ENCODE measurements at places on chromosomes 11 and 22.

DNA sequence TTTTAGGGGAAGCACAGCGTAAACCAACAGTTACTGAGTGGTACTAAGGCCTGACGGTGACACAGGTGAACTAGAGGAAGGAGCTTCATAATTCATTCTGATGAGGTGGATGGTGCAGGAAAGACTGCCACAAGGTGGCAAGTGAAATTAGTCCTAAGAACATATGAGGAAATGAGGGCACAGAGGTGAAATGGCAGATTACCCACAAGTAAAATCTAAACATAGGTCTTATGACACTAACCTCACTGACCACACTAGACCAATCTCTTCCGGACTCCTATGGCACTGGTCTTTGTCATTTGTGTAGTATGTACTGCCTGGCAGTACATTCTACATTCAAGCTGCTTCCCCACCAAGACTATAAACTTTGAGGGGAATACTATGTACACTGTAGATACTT is 20.2 kb downstream of the GAB2 start:
- peaks cover 50% of the 10 kb centered on the region for H3K36me3 ChIP-seq
- peak; percentile 35 for DNase-seq
- peaks cover 72% of the 10 kb centered on the region for H3K4me1 ChIP-seq
- H3K27ac ChIP-seq = peak overlapping the region; percentile 76
- H3K27me3 ChIP-seq = no peaks in the 10 kb centered on the region
- peak overlapping the region; percentile 18 for H3K4me3 ChIP-seq

GRCh38 chr11:57779276-57779675 is 17.7 kb downstream of the CTNND1 start:
- no peak overlapping the region for H3K4me3 ChIP-seq
- H3K4me1 ChIP-seq = peaks cover 21% of the 10 kb centered on the region
- H3K27ac ChIP-seq = no peak overlapping the region
- peaks cover 2% of the 10 kb centered on the region for H3K27me3 ChIP-seq
- no peak for DNase-seq

- no peak overlapping the region for H3K27ac ChIP-seq
- H3K36me3 ChIP-seq = peaks cover 2% of the 10 kb centered on the region
- DNase-seq = no peak
- H3K27me3 ChIP-seq = peaks cover 26% of the 10 kb centered on the region
- no peak overlapping the region for H3K4me3 ChIP-seq
- H3K4me1 ChIP-seq = peaks cover 37% of the 10 kb centered on the region
Measured at GRCh38 chr11:35109827-35110226, 29.1 kb upstream of the CD44 start.

- no peak overlapping the region for H3K27ac ChIP-seq
- no peaks in the 10 kb centered on the region for H3K4me1 ChIP-seq
- H3K27me3 ChIP-seq = no peaks in the 10 kb centered on the region
- H3K36me3 ChIP-seq = no peaks in the 10 kb centered on the region
- DNase-seq = no peak
Measured at GRCh38 chr11:48180627-48181026, 36.0 kb upstream of the OR4B1 start.

DNA sequence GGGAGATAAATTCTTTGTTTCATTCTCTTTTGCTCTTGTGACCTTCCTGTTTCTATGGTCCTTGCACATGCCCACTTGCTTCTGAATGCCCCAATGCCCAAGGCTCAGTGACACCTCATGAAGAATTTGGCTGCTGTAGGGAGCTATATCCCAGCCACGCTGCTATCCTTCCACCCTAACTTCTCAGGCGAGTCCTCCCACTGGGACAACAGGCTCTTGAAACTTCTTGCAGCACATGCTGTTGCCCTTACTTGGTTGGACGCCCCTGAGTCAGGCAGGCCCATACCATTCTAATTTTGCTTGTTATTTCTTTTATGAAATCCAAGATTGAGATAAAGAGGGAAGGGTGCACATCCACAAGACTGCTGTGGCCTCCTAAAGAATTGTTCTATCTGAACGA is 57.6 kb upstream of the BLID start:
- H3K36me3 ChIP-seq = no peaks in the 10 kb centered on the region
- no peaks in the 10 kb centered on the region for H3K27me3 ChIP-seq
- H3K4me3 ChIP-seq = no peak overlapping the region

- no peak overlapping the region for H3K4me3 ChIP-seq
- H3K36me3 ChIP-seq = no peaks in the 10 kb centered on the region
- peaks cover 3% of the 10 kb centered on the region for H3K4me1 ChIP-seq
- no peak for DNase-seq
- peaks cover 28% of the 10 kb centered on the region for H3K27me3 ChIP-seq
Measured at GRCh38 chr11:114308689-114309089, 12.5 kb downstream of the NNMT start.

- no peaks in the 10 kb centered on the region for H3K27me3 ChIP-seq
- no peaks in the 10 kb centered on the region for H3K36me3 ChIP-seq
- H3K4me3 ChIP-seq = no peak overlapping the region
- no peak overlapping the region for H3K27ac ChIP-seq
- H3K4me1 ChIP-seq = no peaks in the 10 kb centered on the region
- no peak for DNase-seq
Measured at GRCh38 chr11:97739932-97740800, 1280.6 kb upstream of the CNTN5 start.

GRCh38 chr22:35947794-35948425 is 80.7 kb downstream of the RBFOX2 start:
- H3K36me3 ChIP-seq = no peaks in the 10 kb centered on the region
- no peaks in the 10 kb centered on the region for H3K27me3 ChIP-seq
- H3K27ac ChIP-seq = no peak overlapping the region
- no peak for DNase-seq

GRCh38 chr11:12006552-12007229 is 1.7 kb downstream of the DKK3 start:
- H3K4me1 ChIP-seq = no peaks in the 10 kb centered on the region
- H3K36me3 ChIP-seq = no peaks in the 10 kb centered on the region
- DNase-seq = no peak
- no peak overlapping the region for H3K4me3 ChIP-seq

- H3K36me3 ChIP-seq = no peaks in the 10 kb centered on the region
- DNase-seq = no peak
- no peak overlapping the region for H3K27ac ChIP-seq
- no peaks in the 10 kb centered on the region for H3K27me3 ChIP-seq
- peaks cover 3% of the 10 kb centered on the region for H3K4me1 ChIP-seq
Measured at GRCh38 chr22:27406389-27406861, 395.1 kb downstream of the MN1 start.

GRCh38 chr11:36056160-36056751 is 112.4 kb downstream of the LDLRAD3 start:
- H3K4me1 ChIP-seq = peaks cover 6% of the 10 kb centered on the region
- H3K27ac ChIP-seq = no peak overlapping the region
- DNase-seq = no peak
- peaks cover 9% of the 10 kb centered on the region for H3K27me3 ChIP-seq
- no peaks in the 10 kb centered on the region for H3K36me3 ChIP-seq

- H3K4me1 ChIP-seq = peaks cover 52% of the 10 kb centered on the region
- no peaks in the 10 kb centered on the region for H3K27me3 ChIP-seq
- H3K36me3 ChIP-seq = peaks cover 52% of the 10 kb centered on the region
- DNase-seq = no peak
- peak overlapping the region; percentile 13 for H3K27ac ChIP-seq
Measured at GRCh38 chr11:128755564-128755963, 61.7 kb downstream of the FLI1 start.

DNA sequence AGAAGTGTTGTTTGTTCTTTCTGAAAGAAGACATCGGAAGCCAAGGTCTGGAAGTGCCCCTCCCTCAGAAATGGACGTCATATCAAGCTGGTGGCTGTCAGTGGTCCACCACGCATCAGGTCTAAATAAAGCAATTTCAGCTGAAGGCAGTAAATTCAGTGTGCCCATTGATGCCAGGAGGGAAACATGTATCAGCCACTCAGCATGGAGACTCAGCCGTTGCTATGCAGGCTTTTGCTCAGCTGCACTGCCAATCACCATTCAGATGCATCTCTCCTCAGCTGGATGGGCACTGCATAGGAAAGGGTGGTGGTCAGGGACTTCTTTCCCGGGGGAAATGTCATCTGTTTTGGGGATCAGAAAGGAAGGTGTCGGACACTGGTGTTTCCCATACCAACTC is 878.2 kb downstream of the NTM start:
- H3K27me3 ChIP-seq = no peaks in the 10 kb centered on the region
- H3K4me1 ChIP-seq = no peaks in the 10 kb centered on the region
- no peak for DNase-seq
- no peaks in the 10 kb centered on the region for H3K36me3 ChIP-seq
- no peak overlapping the region for H3K27ac ChIP-seq
- H3K4me3 ChIP-seq = no peak overlapping the region

DNA sequence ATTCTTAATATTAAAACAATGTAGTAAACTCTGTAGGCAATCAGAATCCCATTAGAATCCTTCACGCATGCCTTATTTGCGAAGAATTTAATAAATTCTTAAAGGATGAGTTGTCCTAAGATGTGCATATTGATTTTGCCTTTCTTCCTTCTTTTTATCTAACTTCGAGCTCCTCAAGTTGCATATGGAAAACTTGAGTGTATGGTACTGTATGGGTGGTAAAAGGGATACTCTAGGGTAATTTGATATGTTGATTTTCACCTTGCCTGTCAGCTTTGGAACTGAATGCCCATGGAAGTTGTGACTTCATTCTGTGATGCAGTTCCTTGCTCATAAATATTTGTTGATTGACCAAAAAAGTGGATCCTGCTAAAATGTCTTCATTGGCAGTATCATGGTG is 193.8 kb downstream of the DDX10 start:
- H3K27me3 ChIP-seq = no peaks in the 10 kb centered on the region
- peaks cover 16% of the 10 kb centered on the region for H3K4me1 ChIP-seq

- peaks cover 24% of the 10 kb centered on the region for H3K4me1 ChIP-seq
- DNase-seq = no peak
- no peaks in the 10 kb centered on the region for H3K27me3 ChIP-seq
- peak overlapping the region; percentile 41 for H3K4me3 ChIP-seq
- H3K27ac ChIP-seq = peak overlapping the region; percentile 72
Measured at GRCh38 chr22:21626073-21626734, 3.6 kb downstream of the YDJC start.

- no peaks in the 10 kb centered on the region for H3K27me3 ChIP-seq
- no peak for DNase-seq
- H3K36me3 ChIP-seq = peaks cover 2% of the 10 kb centered on the region
- no peak overlapping the region for H3K27ac ChIP-seq
- no peak overlapping the region for H3K4me3 ChIP-seq
- no peaks in the 10 kb centered on the region for H3K4me1 ChIP-seq
Measured at GRCh38 chr11:28011813-28012212, 96.1 kb downstream of the KIF18A start.

GRCh38 chr11:109864151-109864661 is 229.0 kb upstream of the ZC3H12C start:
- no peaks in the 10 kb centered on the region for H3K36me3 ChIP-seq
- no peak overlapping the region for H3K4me3 ChIP-seq
- peak; percentile 59 for DNase-seq
- no peaks in the 10 kb centered on the region for H3K27me3 ChIP-seq
- H3K27ac ChIP-seq = no peak overlapping the region
- no peaks in the 10 kb centered on the region for H3K4me1 ChIP-seq

DNA sequence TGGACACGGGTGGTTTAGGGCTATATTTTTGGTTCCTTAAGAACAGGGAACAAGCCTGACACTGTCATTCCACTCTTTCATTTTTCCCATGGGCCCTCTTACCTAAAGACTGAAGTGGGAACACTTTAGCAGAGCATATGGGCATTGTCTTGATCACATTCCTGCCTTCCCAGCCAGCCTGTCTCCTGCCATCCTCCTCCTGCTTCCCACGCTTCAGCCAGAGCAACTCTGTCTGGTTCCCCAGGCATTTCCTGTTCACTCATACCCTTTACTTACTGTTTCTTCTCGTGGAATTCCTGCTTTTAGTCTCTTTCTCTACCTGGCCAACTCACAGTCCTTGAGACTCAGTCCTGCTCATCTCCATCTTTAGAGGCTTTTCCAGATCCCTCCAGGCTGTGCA is 22.8 kb downstream of the MRPL16 start:
- no peak for DNase-seq
- no peaks in the 10 kb centered on the region for H3K27me3 ChIP-seq
- H3K4me3 ChIP-seq = no peak overlapping the region
- H3K27ac ChIP-seq = no peak overlapping the region
